ENCODE measurements at places on chromosomes 12 and 14.

DNA sequence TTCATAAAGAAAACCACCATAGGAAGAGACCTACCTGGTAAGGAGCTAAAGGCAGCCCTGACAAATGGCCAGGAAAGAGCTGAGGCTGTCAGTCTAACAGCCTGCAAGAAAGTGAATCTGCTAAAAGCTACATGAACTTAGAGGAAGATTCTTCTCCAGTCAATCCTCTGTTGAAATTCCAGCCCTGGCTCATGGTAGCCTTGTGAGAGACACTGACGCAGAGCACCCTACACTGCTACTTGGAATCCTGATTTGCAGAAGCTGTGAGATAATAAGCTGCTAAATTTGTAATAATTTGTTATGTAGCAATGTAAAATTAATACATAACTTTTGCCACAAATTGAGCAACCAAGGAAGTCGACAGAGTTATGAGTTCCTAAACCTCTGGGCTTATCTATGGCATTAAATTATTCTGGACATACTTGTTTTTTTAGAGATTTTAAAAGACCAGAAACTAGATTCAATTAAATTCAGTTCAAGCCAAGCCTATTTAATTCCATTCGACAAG is 257.0 kb downstream of the ETNK1 start:
- no peak for DNase-seq

DNA sequence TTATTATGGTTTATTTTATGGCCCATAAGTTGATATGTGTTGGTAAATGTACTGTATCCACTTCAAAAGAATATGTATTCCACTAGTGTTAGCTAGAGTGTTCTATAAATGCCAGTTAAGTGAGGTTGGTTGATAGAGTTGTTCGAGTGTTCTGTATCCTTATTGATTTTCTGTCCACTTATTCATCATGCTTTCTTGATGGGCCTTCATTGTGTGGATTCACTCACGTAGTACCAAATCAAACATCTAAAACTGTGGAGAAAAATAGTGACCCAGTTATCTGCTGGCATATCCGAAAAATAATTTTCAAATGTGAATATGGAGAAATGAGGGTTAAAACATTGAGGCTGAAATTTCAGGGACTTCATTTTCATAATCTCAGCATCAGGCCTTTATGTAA is 230.4 kb downstream of the TRHDE start:
- no peak for DNase-seq

DNA sequence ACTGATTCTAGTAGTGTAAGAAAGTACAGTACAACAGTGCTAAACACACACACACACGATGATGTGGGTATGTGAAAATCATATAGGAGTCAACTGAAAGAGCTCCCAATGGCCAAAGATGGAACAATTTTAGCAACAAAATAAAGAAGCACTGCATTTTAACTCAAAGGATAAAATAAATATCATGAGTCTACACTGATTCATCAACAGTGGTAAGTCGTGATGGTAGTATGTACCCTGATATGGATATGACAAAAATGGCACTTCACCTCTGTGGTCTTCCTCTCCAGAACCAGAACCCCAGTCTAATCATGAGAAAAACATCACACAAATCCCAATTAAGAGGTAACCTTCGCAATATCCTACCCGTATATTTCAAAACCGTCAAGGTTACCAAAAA is 41.4 kb upstream of the TBPL2 start:
- DNase-seq: no peak

DNA sequence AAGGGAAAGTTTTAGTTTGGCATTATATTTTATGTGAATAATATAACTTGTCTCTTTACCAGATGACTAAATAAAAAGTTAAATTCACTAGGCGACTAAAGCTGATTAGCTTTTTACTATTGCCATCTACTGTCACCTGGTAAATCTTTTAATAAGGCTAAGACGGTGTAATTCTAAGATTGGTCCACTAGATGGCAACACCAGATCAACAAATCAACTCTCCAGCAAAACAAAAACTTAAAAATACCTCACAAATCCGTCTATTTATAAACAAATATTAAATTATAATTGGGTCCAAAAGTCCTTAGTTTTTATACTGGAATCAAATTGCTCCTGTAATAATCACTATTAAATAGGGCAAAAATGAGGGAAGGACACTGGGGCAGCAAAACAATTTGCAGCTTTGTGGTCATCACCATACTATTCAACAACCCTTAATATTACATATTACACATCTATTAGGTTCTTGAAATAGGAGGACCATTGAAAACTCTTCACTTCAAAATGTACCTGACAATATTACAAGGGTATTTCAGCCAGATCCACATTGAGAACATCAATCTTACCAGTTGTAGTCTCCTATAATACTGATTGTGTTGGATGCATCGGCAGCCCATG is 47.9 kb downstream of the GALC start:
- DNase-seq: no peak

- no peak for DNase-seq
Measured at GRCh38 chr14:77031759-77032490, 3.4 kb upstream of the IRF2BPL start.

- DNase-seq: no peak
Measured at GRCh38 chr14:54038724-54039123, 82.1 kb upstream of the BMP4 start.

DNA sequence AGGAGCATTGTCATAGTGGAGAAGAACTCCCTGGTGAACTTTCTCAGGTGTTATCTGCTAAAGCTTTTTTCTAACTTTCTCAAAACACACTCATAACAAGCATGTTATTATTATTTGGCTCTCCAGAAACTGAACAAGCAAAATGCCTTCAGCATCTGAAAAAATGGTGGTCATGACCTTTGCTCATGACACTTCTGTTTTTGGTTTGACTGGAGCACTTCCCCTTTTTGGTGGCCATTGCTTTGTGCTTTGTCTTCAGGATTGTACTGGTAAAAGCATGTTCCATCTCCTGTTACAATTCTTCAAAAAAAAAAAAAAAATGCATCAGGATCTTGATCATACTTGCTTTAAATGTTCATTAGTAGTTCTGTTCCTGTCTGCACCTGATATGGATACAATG is 1241.6 kb upstream of the USP15 start:
- DNase-seq: no peak

- no peak for DNase-seq
Measured at GRCh38 chr14:81247271-81247766, 26.6 kb upstream of the GTF2A1 start.

GRCh38 chr12:104469066-104469465 is 12.3 kb downstream of the CHST11 start:
- no peak for DNase-seq

DNA sequence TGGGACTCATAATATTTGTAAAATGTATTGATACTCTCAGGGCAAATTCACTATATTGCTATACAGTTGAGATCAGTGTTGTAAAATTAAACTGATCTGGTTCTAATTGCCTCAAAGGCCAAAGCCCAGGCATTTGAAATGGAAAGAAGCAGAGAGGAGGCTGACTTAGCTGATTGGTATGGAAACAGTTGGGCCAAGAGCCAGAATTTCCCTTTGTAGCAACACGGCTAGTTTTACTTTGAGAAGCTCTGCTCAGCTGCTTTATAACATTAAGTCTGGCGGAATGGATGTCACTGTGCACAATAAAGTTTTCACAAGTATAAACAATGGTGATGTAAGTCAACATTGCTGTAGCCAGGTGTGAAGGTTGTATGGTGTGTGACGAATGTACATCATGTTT is 186.4 kb downstream of the MSRB3 start:
- no peak for DNase-seq

- DNase-seq: no peak
Measured at GRCh38 chr12:104583301-104583700, 126.6 kb downstream of the CHST11 start.

DNA sequence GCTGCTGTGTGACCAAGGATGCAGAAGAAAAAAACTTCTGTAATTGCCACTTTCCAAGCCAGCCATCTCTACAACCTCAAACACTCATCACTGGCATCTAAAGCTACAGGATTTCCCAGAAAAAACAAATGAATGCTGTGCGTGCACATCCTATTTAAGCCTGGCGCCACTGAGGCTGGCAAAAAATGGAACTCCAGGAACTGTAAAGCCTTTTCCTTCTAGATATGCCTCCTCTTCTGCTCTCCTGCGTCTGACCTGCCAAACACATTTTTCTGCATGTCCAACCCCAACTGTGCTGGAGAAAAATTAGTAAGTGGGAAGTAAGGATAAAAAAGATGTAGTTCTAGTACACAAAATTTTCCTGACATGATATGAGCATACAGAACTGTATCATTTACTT is 184.9 kb downstream of the ITPR2 start:
- no peak for DNase-seq

GRCh38 chr14:75926431-75927115 is 55.2 kb downstream of the TGFB3 start:
- no peak for DNase-seq

GRCh38 chr12:10607885-10608458 is 5.4 kb downstream of the MAGOHB start:
- DNase-seq: no peak

GRCh38 chr12:68198507-68199086 is 27.0 kb downstream of the IL26 start:
- no peak for DNase-seq

GRCh38 chr14:100906420-100906819 is 2.9 kb upstream of the RTL1 start:
- DNase-seq: no peak

- no peak for DNase-seq
Measured at GRCh38 chr12:50110127-50110761, 1.8 kb upstream of the COX14 start.

DNA sequence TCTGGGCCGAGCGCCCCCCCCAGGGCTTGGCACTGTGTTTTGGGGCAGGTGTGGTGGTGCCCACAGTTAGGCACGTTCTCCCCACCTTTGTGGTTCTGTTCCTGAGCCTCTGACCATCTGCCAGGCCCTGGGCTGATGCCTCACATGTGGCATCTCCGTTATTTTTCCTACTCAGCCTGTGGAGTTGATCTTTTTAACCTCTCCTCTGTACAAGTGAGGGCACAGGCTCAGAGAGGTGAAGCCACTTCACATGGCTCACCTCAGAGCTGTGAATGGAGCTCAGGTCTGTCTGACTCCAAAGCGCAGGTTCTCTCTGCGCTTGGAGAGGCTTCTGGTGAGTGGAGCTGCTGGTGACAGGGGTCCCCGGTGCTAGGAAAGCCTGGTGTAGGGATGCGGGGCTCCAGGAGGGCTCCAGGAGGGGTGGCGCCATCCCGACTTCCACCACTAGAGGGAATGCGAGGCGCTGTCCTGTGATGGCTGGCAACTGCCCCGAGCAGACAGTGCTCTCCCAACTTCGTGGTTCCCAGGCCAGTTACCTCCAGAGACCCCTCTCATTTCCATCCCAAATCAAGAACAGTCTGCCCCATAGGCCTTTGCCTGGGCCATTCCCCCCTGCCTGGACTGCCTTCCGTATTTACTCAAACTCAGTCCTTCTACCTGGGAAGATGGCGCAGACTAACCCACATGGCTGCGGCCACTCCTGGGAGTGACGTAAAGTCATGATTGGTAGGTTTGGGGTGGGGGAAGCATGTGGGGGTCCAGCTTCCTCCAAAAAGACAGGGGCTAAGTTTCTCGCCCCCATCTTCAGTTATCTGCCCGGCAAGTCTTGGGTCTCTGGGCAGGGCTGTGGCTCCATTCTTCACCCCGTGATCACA is 9.9 kb downstream of the BCL7A start:
- DNase-seq: peak; percentile 46

DNA sequence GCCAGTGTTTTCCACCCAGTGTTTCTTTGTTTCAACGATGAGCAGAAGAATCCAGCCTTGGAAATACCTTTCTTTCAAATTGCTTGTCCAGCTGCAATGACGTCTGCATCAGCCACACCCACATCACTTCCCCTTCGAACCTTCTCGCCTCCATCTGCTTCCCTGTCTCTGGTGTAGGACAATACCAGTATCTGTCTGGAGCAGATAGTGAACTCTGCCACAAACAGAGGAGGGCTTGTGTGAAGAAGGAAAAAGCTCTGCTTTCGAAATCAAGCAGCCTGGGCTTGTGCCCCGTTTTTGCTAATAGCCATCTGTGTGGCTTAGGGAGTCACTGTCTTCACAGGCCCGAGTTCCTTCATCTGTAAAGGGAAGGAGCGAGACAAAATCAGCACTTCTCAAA is 415.4 kb downstream of the ZFP36L1 start:
- DNase-seq: no peak

DNA sequence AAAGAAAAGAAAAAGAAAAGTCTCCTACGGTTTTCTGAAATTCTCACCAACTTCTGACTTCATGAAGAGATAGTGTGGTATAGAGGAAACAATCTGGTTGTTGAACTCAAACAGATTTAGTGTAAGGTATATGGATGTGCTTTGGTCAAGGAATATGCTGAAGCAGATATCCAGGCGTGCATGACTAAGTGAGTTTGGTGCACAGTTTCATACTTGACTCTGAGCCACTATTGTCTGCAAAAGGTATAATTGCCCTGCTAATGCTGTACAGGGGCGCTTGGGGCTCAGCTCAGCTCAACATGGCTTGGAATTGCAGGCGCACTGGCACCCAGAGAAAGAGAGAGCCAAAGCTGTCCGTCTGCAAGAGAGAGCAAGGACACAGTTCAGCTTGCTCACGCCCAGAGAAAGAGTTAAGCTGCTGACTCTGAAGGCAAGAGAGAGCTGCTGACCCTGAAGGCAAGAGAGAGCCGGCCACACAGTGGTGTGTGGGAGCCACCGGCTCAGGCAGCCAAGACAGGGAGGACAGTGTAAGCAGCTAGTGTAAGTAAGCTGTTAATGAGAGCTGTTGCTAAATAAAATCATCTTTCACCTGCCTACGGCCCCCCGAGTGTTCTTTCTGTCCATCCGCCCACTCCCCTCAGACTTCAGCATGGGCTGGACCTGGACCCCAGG is 66.4 kb upstream of the SLC38A4 start:
- DNase-seq: no peak

GRCh38 chr12:76123259-76124212 is 39.1 kb upstream of the NAP1L1 start:
- DNase-seq: no peak

DNA sequence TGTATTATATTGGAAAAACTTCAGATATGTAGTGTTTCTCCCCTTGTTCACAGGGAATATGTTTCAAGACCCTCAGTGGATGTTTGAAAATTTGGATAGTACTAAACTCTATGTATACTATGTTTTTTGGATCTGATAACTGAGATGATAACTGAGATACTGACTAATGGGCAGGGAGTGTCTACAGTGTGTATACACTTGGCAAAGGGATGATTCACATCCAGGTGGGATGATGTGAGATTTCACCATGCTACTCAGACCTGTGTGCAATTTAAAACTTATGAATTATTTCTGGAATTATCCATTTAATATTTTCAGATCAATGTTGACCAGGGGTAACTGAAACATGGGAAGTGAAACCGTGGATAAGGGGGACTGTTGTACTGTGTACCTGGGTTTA is 13.8 kb downstream of the RAD51B start:
- DNase-seq: no peak

DNA sequence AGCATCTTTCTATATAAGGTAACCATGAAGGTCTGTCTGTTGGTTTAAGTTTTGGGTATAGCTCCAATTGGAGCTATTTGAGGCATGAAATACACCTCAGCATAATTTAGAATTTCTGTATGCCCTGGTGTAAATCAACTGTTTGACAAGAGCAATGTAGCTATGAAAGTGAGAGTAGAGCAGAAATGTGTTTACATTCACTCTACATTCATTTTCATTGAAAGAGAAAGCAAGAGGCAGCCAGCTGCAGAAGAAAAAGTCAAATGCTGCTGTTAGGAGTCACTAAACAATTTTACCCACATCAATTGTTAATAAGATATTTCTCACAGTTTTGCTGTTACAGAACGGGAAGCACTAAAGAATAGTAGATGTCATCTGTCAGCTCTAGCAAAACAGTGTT is 252.5 kb downstream of the SLC6A15 start:
- no peak for DNase-seq
